ENCODE measurements at places on chromosomes 7 and 10.

- DNase-seq: no peak
Measured at GRCh38 chr10:54607983-54608382, 193.0 kb downstream of the PCDH15 start.

- DNase-seq: no peak
Measured at GRCh38 chr10:4683137-4683536, 142.9 kb upstream of the AKR1E2 start.

DNA sequence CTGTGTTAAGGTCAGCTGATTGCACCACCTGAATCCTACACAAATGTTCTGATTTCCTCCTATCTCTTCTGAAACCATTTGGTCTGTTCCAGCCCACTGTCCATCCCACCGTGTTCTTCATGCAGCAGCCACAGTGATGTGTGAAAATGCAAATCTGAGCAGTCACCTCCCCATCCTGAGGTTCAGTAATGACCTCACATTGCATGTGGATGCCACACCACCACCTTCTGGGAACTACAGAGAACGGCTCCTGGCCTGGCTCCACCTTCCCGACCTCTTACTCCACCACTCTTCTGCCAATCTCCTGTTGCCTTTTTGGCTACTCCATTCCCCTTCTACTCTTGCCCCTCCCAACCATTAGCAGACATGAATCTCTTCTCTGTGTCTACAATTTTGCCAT, 244.4 kb downstream of the TNS3 start:
- no peak for DNase-seq

GRCh38 chr10:74816824-74817498, 9.4 kb upstream of the KAT6B start:
- no peak for DNase-seq

Data from activated CD4-positive, alpha-beta T cell treated with anti-CD3 and anti-CD28 coated beads, Interleukin-2, amount 50 U/mL, for 16 hours (primary cell).